Large intestine (tissue), 12 donors: ENCODE measurements at places on chromosomes 1 and 21. TPM values are rescaled to one million over a fixed set of nuclear protein-coding genes. Genes with fewer than 3 reads are reported as not detected.

SYDE2 gene
- polyA plus RNA-seq, result 6.2 TPM

GRCh38 chr1:217812175-217812574 lies 181.0 kb downstream of the SPATA17 start:
- no peaks in the 10 kb centered on the region for H3K27me3 ChIP-seq
- no peak for DNase-seq
- no peak overlapping the region for H3K4me3 ChIP-seq

DNA sequence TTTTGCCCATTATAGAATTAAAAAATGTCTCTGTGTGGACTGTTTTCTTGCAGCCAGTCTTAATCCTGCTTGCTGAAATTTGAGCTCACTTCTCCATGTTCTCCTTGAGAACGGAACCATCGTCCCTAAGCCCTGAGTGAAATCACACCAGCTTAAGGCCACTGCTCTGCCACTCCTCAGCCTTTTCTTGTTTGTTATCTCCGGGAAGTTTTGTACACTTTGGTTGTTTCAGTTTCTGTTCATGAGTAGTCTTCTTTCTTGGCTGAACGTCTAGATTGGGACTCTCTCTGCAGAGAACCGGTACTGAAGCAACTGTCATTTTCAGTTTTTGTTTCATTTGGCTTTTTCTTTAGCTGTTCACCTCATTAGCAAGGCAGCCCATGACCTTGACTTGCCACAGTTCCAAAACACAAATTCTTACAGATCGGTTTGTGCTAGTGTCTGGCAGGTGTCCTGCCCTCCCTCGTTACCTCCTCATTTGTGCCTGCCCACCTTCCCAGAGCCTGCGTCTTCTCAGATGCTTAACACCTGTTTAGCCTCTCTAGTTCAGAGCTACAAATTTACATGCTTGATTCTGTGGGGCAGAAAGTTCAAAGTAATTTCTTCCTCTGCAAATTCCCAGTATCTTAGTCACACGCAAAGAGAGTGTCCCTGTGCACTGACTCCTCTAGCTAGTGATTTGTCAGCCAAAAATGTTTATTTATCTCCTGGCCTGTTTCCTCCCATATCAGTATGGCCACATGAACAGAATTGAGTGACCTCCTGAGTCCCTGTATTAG lies 12.4 kb downstream of the PSEN2 start:
- H3K4me1 ChIP-seq, result peaks cover 12% of the 10 kb centered on the region
- no peaks in the 10 kb centered on the region for H3K27me3 ChIP-seq
- DNase-seq, result peak; percentile 39

CFAP141 gene
- polyA plus RNA-seq, result not detected

GRCh38 chr1:235710687-235711086 lies 61.1 kb upstream of the GNG4 start:
- H3K27ac ChIP-seq, result no peak overlapping the region
- peaks cover 12% of the 10 kb centered on the region for H3K4me1 ChIP-seq
- no peaks in the 10 kb centered on the region for H3K36me3 ChIP-seq
- DNase-seq, result no peak
- no peaks in the 10 kb centered on the region for H3K27me3 ChIP-seq

GRCh38 chr1:168419736-168420135 lies 124.1 kb downstream of the XCL2 start:
- H3K4me1 ChIP-seq, result no peaks in the 10 kb centered on the region
- DNase-seq, result no peak
- no peaks in the 10 kb centered on the region for H3K36me3 ChIP-seq
- no peaks in the 10 kb centered on the region for H3K27me3 ChIP-seq
- no peak overlapping the region for H3K27ac ChIP-seq

GJA9 gene
- 0.42 TPM for polyA plus RNA-seq

- H3K4me1 ChIP-seq, result peaks cover 4% of the 10 kb centered on the region
- H3K36me3 ChIP-seq, result no peaks in the 10 kb centered on the region
- H3K27me3 ChIP-seq, result peaks cover 3% of the 10 kb centered on the region
- no peak overlapping the region for H3K27ac ChIP-seq
Observed at GRCh38 chr1:18927654-18928272, 25.4 kb upstream of the ALDH4A1 start.
